WERI-Rb-1 (cell line): ENCODE measurements at places on chromosomes 13 and 19.

DNA sequence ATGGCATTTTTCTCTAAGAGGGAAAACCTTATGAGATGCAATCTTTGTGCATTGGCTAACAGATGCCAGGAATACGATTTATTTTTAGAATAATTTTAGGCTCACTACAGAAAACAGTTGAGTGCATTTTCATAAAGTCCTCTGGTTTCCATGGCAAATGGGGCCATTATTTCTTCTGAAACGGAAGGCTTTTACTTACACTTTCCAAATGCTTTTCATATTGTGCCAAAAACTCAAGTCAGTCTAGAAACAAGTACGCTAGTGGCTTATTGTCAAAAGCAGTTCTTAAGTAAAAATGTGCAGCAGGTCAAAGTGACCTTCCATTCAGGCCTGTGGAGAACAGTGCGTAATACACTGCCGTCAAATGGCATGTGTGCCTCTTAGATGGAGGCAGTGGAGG lies 628.7 kb downstream of the EFNB2 start:
- no peak for DNase-seq

GRCh38 chr19:19421299-19421696 lies 15.8 kb downstream of the GATAD2A start:
- DNase-seq: no peak

DNA sequence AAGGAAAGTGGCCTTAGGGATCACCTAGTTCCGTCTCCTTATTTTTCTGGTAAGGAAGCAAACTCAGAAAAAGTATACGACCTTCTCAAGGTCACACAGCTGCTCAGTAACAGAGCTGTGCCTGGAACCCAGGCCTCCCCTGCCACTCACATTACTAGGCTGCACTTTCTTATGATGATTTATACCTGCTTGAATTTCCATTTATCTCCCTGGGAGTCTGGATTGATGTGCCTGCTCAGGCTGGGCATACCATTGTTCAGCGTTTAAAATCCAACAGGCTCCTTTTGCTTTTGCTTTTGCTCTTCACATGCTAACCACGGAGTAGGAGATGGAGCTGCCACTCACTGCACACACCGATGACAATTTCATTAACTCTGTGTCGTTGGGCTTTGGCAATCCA lies 241.0 kb downstream of the OLFM4 start:
- no peak for DNase-seq

DNA sequence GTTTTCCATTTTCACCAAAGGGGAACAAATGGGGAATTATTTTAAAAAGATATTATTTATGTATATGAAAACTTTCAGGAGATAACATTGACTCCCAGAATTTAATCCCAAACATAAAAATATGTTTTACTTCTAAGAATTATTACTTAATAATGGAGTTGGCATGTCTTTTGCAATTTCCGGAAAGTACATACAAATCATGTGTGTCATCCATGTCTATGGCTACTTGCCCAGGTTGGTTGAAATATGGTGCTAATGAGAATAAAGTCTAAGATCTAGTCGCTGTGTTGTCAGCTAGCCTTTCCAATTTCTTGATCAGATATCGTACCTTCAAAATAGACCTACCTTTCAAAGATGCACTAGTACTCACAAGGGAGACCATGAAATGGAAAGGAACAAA lies 1003.2 kb upstream of the PCDH20 start:
- no peak for DNase-seq

DNA sequence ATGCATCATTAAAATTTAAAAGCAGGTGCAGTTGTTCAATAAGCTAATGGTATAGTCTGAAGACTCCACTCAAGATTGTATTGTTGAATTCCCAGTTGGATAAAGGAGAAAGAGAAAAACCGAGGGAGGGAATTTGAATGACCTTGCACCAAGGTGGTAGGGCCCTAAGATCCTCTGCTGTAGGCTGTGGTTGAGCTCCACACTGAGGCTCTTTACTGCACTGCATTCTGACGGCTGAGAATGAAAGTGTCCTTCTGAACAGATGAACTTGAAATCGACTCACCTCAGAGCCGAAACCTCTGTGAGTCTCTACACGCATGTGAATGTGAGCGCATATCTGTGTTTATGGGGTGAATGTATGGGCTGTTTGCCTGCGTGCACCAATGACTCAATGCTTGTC lies 388.9 kb upstream of the DACH1 start:
- peak; percentile 68 for DNase-seq

DNA sequence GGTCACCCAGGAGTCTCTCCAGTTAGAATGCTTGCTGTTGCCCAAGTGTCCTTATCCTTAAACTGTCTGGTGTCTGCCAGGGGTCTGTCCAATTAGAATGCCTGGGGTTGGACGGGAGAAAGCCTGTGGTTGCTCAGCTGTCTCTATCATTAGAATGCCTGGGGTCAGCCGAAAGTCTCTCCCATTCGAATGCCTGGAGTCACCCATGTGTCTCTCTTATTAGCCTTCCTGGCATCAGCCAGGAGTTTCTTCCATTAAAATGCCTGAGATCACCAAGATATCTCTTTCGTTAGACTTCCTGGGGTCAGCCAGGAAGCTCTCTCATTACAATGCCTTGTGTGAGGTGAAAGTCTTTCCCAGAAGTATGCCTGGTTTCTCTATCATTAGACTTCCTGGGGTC lies 1521.0 kb downstream of the UQCRFS1 start:
- no peak for DNase-seq

GRCh38 chr19:45346449-45346848 lies 5.9 kb downstream of the KLC3 start:
- peak; percentile 57 for DNase-seq

GRCh38 chr19:408441-408901 lies 476 bp downstream of the C2CD4C start:
- peak; percentile 66 for DNase-seq

DNA sequence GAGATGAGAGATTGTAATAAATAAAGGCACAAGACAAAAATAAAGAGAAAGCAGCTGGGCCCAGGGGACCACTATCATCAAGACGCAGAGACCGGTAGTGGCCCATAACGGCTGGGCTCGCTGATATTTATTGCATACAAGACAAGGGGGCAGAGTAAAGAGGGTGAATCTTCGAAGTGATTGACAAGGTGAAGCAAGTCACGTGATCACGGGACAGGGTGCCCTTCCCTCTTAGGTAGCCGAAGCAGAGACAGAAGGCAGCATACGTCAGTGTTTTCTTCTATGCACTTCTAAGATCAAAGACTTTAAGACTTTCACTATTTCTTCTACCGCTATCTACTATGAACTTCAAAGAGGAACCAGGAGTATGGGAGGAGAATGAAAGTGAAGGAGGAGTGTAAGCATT lies 4.6 kb upstream of the PRKCG start:
- no peak for DNase-seq

- DNase-seq: no peak
Measured at GRCh38 chr13:111620166-111620565, 299.7 kb downstream of the TEX29 start.

DNA sequence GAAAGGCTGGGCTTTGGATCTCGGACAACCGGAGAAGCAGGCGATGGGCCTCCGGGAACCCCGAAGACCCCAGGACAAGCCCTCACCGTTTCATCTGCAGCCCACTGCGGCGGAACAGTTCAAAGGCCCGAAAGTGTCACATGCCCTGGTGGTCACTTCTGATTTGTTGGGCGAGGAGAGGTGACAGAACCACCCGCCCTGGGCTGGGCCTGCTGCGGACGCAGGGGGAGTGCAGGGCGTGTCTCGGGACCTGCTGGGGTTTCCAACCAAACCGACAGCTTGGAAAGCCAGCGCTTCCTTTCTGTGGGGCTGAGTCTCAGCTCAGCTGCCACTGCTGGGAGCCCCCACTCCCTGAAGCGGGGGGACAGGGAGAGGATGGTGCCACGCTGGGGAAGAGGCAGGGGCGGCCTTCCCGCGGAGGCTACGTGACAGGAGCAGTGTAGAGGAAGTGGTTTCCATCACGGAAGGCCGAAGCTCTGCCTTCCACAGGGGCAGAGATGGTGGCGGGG lies 22.8 kb upstream of the ZBTB7A start:
- DNase-seq: no peak

GRCh38 chr13:93244918-93245280 lies 18.3 kb downstream of the GPC6 start:
- no peak for DNase-seq

- no peak for DNase-seq
Measured at GRCh38 chr19:38658462-38659306, 11.2 kb downstream of the ACTN4 start.

DNA sequence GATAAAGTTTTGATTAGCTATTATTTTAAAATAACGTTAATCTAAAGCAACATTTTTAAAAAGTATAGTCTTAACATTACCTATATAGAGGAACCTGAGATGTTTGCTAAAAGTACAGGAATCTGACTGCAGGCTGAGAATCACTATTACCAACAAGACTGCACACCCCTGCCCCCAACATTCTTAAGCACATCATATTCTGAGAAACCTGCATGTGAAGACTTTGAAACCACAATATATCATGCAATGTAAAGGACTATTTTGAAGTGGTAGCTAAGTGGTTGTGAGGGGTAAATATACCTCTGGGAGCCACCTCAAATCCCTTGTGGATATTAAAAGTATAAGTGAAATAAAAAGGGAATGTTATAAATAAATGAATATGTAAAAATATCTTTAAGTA lies 119.0 kb upstream of the KLF12 start:
- no peak for DNase-seq

DNA sequence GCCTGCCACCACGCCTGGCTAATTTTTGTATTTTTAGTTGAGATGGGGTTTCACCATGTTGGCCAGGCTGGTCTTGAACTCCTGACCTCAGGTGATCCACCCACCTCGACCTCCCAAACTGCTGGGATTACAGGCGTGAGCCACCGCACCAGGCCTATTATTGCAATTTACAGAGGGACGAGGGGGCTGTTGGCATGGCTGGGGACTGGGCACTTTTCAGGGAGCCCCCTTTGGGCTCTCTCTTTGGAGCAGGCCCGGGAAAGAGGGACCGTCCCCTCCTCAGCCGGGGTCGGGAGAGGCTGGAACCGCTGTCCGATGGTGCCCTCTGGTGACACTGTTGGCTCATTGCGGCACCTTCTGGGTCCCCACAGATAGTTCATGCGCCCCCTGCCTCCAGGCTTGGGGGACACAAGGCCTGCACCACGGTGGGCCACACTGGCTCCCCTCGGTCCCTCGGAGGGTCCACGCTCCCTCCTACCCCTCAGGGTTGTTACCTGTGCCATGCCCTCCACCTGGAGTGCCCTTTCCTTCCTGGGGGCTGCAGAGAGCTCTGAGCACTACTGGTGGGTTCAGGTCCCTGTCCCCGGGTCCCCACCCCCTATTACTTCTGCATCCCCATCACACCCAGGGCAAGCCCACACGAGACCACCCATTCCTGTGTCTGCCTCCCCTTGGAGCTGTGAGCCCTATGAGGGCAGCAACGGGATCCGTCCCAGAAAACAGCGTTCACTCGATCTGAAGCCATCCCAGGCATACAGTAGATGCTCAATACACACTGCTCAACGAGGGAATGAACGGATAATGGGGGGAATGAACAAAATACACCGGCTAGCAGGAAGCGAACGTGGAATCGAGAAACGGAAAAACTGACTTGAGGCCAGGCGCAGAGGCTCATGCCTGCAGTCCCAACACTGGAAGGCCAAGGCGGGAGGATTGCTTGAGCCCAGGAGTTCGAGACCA lies 12.5 kb downstream of the FEM1A start:
- DNase-seq: peak; percentile 82

DNA sequence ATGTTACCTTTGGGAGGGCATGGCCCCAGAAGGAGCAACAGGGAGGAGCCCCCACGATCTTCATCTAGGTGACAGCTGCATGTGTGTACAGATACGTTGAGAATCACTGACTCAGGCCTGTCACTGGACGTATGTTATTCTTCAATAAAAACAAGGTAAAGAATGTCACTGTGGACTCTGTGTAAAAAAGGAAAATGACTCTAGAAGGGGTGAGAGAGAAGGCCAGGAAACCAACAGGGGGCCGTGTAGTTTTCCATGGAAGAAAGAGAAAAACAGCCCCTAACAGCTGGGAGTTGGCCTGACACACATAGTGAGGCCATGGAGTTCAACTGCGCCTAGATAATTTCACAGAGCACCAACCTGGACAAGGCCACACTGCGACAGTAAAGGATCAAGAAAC lies 1.9 kb upstream of the LYPD3 start:
- DNase-seq: no peak

DNA sequence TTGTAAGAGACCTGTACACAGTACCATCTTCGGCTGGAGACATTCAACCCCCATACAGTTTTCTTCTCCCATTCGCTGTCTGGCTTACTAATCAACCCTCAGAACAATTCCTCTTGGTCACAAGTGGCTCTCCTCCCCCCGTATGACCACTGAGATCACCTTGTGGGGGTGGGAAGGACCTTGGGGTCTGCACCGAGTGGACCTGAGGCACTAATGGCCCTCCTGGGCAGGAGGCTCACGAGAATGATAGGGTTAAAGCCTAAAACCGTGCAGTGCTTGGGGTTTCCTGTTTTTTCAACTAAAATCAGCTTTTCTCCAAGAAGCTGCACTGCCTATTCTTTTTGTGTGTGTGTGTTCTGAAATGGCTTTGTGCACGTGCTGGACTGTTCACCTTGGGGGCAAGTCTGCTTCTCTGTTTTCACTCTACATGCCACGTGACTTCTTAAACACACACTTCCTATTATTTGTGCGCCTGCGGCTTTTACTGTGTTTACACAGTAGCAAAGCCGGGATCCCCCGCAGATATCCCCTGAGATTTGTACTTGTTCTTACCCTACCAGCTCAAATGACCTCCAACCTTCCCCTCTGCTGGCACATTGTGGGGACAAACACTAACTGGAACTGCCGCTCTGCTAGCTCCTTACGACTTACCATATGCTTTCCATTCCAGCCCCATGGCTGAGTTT lies 12.3 kb downstream of the RBM26 start:
- DNase-seq: no peak

DNA sequence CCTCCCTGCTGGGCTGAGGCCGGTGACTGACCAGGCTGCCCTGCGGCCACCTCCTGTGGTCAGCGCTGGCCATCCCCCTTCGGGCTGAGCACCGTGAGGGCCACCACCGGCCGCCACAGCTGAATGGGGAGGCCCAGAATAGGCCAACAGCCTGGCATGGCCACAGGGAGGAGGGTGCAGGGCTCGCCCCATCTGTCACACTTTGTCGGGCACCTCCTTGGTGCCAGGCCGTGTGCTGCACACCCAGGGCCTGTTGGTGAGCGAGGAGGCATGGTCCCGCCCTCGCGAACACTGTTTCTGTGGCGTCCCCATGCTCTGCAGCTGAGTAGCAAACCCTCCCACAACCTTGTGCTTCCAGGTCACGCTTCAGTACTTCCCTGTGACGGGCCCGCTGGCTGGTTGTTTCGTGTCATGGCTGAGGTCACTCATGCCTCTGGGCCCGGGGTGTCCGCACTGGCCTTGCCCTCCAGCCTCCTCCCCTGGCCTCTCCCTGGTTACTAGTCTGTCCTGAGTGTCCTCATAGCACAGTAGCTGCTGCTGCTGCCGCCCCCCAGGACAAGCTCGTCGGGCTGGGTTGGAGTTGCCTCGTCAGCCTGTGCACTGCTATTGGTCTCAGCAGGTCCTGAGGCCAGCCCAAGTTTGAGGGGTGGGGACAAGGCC lies 15.2 kb downstream of the EPN1 start:
- no peak for DNase-seq

- DNase-seq: no peak
Measured at GRCh38 chr13:49927755-49928154, 8.4 kb downstream of the SPRYD7 start.

- peak; percentile 60 for DNase-seq
Measured at GRCh38 chr19:56193981-56194640, 3.5 kb downstream of the ZSCAN5B start.
